ENCODE measurements at places on chromosomes 1 and 21.

DNA sequence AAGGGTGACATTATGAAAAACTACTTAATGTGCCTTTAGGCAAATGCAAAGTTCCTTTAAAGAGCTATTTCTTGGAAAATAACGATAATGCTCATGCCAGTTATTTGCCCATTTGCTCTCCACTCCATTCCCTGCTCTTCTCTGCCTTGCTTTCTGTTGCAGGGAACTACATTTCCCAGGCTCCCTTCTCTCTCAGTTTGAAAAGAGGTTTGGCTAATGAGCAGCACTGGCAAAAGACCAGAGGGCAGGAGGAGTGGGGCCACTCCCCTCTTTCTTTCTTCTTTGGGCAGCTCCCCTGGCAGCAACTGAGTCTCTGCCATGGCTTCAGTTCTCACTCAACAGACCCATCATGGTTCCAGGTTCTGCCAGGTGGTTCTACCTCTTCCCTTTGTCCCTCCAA, 130.5 kb downstream of the RWDD3 start:
- DNase-seq = no peak

- peak; percentile 25 for DNase-seq
These were observed 56.2 kb downstream of the FCRL5 start for GRCh38 chr1:157496121-157496526.

- DNase-seq = no peak
These were observed 71.1 kb upstream of the FGGY start for GRCh38 chr1:59225594-59226316.

- DNase-seq = peak; percentile 87
These were observed 1.4 kb downstream of the NIT1 start for GRCh38 chr1:161119092-161119903.

DNA sequence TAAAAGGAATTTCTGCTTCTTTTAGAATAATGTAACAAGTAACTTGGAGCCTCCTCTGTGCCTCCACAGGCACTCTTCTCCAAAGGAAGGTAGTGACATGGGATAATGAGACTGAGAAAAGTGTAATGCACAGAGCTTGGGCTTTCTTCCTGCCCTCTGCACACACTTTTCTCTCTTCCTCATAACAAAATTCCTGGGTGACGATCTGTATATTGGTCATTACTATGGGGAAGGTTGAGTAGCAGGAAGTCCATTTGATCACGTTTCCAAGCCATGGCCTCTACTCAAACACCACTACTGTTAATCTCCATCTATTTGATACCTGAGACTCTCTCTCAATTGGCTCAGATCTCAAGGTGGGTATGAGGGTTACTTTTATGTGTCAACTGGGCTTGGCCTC, 113.9 kb downstream of the GRIK1 start:
- DNase-seq = no peak

DNA sequence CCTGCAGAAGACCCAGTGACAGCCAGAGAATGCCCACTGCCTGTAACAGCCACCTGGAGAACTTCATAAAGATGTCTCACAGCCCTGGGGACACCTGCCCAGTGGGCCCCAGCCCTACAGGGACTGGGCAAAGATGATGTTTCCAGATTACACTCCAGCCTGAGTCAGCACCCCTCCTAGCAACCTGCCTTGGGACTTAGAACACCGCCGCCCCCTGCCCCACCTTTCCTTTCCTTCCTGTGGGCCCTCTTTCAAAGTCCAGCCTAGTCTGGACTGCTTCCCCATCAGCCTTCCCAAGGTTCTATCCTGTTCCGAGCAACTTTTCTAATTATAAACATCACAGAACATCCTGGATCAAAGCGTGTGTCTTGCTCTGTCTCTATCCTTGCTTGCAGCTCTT, 14.7 kb upstream of the PINK1 start:
- DNase-seq = no peak

DNA sequence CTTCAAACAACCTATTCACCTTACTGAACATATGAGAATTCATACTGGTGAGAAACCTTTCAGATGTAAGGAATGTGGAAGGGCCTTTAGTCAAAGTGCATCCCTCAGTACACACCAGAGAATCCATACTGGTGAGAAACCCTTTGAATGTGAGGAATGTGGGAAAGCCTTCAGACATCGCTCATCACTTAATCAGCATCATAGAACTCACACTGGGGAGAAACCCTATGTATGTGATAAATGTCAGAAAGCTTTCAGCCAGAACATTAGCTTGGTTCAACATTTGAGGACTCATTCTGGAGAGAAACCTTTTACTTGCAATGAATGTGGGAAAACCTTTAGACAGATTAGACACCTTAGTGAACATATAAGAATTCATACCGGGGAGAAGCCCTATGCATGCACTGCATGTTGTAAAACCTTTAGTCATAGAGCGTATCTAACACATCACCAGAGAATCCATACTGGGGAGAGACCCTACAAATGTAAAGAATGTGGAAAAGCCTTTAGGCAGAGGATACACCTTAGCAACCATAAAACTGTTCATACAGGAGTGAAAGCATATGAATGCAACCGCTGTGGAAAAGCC, 13.2 kb upstream of the EXO5 start:
- DNase-seq = no peak

Measured in iris pigment epithelial cell (primary cell).